ENCODE measurements at places on chromosomes 3 and 15.

DNA sequence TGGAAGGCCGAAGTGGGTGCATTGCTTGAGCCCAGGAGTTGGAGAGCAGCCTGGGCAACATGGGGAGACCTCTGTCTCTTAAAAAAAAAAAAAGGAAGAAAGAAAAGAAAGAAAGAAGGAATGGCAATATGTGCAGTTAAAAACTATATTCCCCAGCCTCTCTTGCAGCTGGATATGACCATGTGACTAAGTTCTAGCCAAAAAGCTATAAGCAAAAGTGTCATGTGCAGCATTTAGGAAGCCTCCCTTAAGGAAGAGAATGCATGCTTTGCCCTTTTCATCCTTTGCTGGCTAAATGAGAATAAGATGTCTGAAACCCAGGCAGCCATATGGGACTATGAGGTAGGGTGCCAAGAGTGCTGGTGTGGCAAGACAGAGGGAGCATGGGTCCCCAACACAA is 21.8 kb downstream of the CYP19A1 start:
- no peak for DNase-seq

DNA sequence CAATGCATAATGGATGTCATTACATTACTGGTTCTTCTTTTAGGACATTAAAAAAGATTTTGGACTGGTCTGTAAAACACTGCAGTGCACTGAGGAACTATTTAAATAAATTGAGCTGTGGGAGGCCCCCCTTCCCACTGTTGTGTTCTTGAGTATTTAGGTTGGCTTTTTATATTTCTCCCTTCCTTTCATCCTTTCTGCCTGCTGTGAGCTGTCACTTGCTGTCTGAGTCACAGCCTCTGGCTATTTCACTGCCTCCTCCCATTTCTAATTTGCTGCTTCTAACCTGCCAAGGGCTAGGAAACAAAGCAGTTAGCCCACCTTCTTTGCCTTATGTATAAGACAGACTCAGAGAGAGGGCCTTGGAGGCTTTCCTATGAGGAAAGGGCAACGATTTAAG is 89.0 kb upstream of the FNDC3B start:
- DNase-seq, result no peak

DNA sequence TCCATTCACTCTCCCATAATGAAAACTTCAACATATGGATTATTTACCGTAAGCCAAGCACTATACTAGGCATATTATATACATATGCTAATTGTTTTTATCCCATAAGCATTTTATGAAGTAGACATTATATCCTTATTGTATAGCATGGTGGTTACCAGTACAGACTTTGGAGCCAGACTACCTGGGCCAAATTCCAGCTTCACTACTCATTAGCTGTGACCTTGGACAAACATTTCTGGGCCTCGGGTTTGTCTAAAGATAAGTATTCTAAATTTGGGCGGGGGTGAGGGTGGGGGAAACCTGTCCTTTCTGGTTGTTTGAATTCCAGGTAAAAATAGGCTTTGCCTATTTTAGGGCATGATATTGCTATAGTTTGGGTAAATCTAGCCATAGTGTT is 66.5 kb upstream of the P2RY1 start:
- DNase-seq, result no peak

DNA sequence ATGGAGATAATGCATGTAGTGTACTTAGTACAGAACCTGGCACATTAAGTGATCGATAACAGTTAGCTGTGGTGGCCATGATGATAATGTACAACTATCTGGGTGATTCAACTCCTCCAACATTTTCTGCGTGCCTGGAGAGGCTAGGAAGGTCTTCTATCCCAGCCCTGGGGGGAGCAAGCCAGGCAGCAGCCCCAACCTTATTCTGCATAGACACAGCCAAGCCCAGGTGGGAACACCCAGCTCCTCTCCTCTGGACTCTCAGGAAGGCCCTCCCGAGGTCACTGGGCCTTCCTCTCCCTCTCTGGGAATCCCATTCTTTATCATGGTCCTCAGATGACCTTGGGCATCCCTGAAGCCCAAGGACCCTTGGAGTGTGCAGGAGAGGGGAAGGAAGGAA is 5.1 kb upstream of the TLE3 start:
- DNase-seq, result no peak

GRCh38 chr3:161548301-161548700 is 51.7 kb downstream of the OTOL1 start:
- DNase-seq, result no peak

- DNase-seq, result no peak
Observed at GRCh38 chr3:112982710-112983109, 7.8 kb upstream of the CD200R1 start.

- no peak for DNase-seq
Observed at GRCh38 chr3:196141052-196141865, 59.4 kb upstream of the TFRC start.

DNA sequence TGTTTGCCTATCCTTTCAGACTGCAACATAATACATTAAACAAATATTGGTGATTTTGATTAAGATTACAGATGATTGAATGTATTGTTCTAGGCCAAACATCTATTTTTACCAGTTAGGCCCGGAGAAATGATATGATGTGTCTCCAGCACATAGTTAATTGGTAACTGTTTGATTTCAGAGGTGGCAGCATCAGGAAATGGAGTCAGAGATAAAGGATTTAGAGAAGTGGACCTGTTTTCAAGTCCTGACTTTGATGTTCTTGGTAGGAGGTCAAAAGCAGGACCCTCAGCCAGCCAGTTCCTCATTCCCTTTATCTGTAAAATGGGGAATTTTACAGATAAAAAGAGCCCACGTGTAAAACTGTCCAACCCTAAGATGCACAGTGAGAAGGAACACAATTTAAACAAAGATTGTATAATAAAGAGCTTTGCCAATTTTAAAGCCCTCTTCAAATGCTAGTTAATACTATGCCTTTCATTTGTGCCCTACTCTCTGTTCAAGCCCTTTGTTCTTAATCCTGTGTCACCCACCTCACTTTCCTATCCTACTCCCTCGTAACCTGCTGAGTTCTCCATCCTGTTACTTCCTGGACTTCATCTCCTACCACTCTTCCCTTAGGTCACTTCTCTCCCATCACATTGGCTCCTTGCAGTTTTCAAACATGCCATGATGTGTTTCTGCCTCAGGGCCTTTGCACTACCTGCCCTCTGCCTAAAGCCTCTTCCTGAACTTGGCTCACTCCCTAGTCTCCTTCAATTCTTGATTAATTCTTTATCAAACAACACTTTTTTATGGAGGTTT is 2.5 kb downstream of the TMEM212 start:
- DNase-seq, result no peak

- DNase-seq, result no peak
Observed at GRCh38 chr3:100047455-100048141, 66.7 kb downstream of the FILIP1L start.

DNA sequence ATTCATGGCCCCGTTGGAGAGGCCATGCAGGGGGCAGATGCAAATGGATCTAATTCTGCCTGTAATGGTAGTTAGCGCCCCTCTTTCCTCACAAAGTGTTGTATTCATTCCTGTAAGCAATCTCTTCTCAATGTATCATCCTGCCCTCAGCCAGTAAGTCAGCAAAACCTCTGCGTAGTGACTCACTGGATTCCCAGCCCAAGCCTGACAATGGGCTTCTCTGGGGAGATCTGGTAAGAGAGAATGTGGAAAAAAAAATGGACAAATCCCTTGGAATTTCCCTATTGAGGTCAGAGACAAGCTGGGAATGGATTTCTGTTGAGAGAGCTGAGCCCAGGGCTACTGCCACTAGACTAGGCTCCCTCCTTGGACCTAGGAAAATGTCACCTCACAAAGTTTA is 25.4 kb downstream of the ADPGK start:
- no peak for DNase-seq

GRCh38 chr3:158313338-158313927 is 203.5 kb downstream of the RSRC1 start:
- DNase-seq, result no peak

DNA sequence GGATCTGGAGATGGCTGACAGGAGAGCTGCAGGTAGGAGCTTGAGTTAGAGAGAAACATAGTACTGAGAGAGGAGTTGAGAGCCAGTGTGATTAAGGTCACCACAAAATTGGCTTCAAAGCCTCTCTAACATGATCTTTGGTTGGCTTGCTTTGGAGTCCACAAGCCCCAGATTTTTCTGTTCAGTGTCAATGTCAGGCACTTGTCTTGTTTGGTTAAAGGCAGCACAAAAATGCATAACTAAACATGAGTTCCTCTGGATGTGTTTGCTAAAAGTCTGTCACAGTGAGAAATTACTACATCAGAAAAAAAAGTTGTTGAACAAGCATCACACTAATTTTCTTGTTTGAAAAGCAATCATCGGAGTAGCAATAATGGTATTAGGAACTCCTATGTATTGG is 440.5 kb downstream of the NTRK3 start:
- no peak for DNase-seq

GRCh38 chr15:80615783-80616391 is 79.2 kb upstream of the ABHD17C start:
- DNase-seq, result no peak

- DNase-seq, result no peak
Observed at GRCh38 chr15:66038387-66039116, 169.3 kb downstream of the RAB11A start.

GRCh38 chr15:55770806-55771205 is 27.9 kb upstream of the PRTG start:
- DNase-seq, result no peak

- no peak for DNase-seq
Observed at GRCh38 chr15:93428807-93429351, 339.9 kb upstream of the RGMA start.

- no peak for DNase-seq
Observed at GRCh38 chr3:144585953-144586352, 614.3 kb downstream of the DIPK2A start.

GRCh38 chr3:105948101-105948500 is 79.3 kb upstream of the CBLB start:
- DNase-seq, result no peak

- no peak for DNase-seq
Observed at GRCh38 chr3:157376603-157377300, 59.9 kb upstream of the PTX3 start.

DNA sequence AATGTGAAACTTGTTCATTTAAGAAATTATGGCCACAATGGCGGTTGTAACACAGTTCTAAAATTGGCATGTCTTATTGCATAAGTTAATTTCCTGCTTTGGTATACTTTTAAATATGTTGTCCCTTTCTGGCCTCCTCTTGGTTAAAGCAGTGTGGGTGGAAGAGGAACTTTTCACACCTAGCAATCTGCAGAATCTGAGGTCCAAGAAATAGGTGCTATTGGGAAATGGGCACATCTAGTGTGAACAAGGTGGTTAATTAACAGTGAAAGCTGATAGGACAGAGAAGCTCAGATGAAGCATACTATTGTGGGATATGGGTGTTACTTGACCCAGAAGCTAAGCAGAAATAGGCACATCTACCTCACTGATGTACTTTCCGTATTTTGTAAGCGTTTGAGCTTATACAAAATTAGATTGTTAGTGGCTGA is 10.6 kb downstream of the CMC1 start:
- DNase-seq, result no peak

Measured in stimulated activated CD8-positive, alpha-beta memory T cell treated with anti-CD3 and anti-CD28 coated beads, Interleukin-4, amount 100 ng/mL, for 48 hours (primary cell).